ENCODE measurements at places on chromosomes 1 and 21. TPM values are rescaled to one million over a fixed set of nuclear protein-coding genes. Genes with fewer than 3 reads are reported as not detected.

The KRTAP13-2 gene
- total RNA-seq, result not detected

The LEFTY1 gene
- total RNA-seq, result 0.60 TPM

The SNAPIN gene
- total RNA-seq, result 43.6 TPM

The FCRLB gene
- total RNA-seq, result 0.88 TPM

The STK40 gene
- total RNA-seq, result 14.7 TPM

The SV2A gene
- 38.3 TPM for total RNA-seq

The TAS1R1 gene
- not detected for total RNA-seq

The GBP5 gene
- total RNA-seq, result 0.93 TPM

All from camera-type eye (tissue), 1 donor.